ENCODE measurements at places on chromosomes 6 and 20. TPM values are rescaled to one million over a fixed set of nuclear protein-coding genes. Genes with fewer than 3 reads are reported as not detected.

The PEX3 gene
- 5.2 TPM for total RNA-seq

The THBS2 gene
- total RNA-seq: 5.3 TPM

The ADGRB3 gene
- 2.6 TPM for total RNA-seq

The KCNQ5 gene
- total RNA-seq: 0.31 TPM

The TUBB2A gene
- 12.5 TPM for total RNA-seq

The TUBB2B gene
- 0.67 TPM for total RNA-seq

The TFAP2B gene
- not detected for total RNA-seq

The OTOR gene
- total RNA-seq: not detected

The LCA5 gene
- 6.3 TPM for total RNA-seq

The TEAD3 gene
- 22.3 TPM for total RNA-seq

The BANF2 gene
- not detected for total RNA-seq

The PI3 gene
- not detected for total RNA-seq

The NFATC2 gene
- total RNA-seq: 28.1 TPM

DNA sequence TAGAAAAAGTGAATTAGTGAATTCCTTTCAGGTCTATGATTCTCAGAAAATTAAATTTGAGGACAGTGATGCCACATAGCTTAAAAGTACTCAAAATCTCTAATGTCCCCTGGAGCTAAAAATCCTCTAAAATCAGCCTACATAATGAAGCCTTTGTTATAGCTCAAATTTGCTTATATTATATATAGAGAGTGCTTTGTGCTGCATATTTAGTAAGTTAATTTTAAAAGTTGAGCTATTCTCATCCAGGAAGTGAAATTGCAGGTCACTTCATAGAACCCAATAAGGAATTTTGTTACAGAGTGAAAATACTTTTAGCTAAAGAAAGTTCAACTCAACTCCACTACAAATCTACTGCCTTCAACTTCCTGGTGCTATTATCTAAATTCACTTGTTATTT, 507.5 kb upstream of the MAP3K7 start:
- no peak for DNase-seq

GRCh38 chr6:136551103-136551502, 881 bp upstream of the MAP7 start:
- no peak for DNase-seq

- DNase-seq: peak; percentile 87
Observed at GRCh38 chr20:40493071-40493470, 196.0 kb downstream of the MAFB start.

- DNase-seq: no peak
Observed at GRCh38 chr6:32432050-32432450, 7.6 kb upstream of the HLA-DRA start.

DNA sequence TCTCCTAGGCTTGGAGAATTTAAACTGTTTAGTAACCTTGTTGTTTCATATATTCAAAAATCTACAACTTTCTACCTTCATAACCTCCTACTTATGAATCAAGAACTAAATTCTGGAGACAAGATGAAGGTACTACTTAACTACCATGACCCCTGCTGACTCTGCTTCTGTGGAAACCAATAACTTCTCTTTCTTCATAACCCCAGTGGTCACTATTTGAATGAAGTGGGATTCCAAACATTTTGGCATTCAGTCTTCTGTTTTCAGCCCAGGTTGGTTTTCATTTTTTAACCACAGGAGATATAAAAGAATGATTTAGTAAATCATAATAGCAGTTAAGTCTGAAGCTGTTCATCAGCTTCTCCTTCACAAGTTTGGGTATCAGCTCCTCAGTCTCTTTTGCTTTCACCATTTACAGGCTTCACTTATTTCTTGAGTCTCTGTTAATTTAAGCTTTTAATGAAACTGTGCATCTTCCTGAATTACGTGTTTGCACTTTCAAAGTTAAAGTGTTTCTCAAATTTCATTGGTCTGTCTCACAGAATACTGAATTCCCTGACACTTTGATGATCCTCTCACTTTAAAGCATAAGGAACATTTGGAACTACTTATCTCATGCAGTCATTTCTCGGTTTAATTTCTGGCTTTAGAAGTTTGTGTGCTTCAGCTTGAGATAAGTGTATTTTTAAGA, 9.5 kb downstream of the SENP6 start:
- DNase-seq: no peak

DNA sequence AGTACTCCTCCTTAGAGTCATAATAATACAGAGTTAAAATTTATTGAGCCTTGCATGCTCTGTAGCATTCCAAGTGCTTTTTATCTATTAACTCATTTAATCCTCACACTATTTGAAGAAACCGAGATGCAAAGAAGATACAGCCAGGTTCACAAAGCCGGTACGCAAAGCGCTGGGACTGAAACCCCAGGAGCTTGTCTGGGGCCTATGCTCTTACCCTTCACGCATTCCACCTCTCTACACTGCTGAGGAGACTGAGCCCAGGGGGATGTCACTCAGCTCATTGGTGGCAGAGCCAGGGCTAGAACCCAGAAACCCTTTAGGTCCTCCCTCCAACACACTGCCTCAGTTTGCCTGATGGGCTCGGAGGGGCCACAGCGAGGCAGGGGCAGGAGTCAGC, 19.7 kb upstream of the MRPS18A start:
- no peak for DNase-seq

GRCh38 chr6:117384659-117385058, 41.1 kb downstream of the ROS1 start:
- no peak for DNase-seq

DNA sequence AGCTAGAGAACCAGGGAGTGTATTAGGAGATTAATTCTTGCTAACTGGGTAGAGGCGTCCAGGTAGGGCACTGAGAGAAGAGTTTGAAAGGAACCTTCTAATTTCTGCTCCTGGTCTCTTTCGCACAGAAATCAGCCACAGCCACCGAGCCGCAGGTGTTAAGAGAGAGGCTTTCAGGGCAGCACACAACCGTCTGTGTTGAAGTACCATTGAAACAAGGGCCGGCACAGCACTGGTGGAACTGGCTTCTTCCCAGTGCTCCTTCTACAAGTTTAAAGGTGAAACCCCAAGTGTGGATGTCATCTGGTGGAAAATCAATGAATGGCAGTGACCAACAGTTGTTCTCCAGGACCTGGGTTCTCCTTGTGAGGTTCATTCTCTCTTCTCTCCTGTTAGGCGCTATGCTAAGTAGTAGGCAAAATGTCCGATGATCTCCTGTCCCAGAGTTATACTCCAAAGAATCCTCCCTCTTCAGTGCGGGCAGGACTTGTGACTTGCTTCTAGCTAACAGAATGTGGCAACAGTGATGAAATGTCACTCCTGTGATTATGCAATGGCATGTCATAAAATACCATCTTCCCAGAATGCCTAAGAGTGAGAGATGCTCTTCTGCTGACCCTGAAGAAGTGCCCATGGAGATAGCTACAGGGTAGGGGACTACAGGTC, 15.0 kb upstream of the RIN2 start:
- no peak for DNase-seq

DNA sequence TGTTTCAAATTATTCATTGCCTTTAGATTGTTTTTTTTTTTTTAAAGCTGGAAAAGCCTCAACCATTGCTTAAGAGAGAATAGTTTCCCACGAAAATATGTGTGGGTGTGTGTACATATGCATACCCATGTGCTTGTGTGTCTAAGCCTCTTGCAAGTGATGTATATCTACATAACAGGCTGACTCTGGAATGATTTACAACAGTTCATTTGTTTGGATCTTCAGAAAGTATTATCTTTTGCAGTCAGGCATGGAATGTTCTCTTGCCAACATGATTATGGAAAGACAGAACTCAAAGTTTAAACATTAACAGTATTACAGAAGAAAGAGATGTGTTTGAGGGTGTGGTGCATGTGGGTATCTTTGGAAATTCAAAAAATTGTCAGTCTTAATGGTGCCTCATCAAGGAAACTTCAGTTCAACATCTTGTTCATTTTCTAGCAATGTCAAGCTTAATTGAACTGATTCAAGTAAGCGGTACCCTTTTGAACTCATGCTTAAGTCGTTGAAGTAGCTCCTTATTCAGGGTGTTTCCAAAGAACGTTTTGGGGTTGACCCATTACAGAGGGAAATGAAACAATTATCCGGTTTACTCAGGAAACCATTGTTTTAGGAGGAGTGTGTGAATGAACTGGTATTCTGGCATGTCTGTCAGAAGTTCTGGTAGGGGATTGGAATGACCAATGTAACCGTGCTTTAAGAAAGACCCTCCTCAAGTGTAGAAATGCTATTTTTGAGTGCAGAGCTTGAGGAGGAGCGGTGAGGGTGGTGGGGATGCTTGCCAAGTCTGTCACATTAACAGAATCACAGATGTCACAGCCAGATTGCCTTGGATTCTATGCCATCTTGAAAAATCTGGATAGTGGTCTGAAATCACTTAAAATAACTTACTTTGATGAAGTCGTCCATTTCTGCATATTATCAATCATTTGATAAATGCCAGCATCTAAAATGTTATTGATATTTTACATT, 60.3 kb downstream of the ADGRG6 start:
- no peak for DNase-seq

DNA sequence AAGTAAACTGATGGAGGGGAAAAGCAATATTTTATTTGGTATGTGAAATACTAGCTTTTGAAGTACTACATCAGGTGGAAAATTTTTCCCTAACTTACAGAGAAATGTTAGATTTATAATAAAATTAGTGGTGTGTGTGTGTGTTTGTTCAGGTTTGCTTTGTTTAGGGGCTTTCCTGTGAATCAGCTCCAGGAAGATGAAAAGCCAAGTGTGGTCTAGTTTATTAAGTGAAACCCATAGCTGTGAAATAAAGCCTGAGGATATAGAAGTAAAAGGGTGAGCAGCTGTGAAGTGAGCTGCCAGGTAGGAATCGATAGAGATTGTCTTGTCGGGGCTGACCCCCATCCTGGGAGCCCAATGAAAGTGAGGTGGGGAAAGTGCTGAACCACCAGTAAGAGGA, 347.6 kb upstream of the IMPG1 start:
- no peak for DNase-seq

- DNase-seq: no peak
Observed at GRCh38 chr6:51060262-51060762, 241.6 kb downstream of the TFAP2B start.

DNA sequence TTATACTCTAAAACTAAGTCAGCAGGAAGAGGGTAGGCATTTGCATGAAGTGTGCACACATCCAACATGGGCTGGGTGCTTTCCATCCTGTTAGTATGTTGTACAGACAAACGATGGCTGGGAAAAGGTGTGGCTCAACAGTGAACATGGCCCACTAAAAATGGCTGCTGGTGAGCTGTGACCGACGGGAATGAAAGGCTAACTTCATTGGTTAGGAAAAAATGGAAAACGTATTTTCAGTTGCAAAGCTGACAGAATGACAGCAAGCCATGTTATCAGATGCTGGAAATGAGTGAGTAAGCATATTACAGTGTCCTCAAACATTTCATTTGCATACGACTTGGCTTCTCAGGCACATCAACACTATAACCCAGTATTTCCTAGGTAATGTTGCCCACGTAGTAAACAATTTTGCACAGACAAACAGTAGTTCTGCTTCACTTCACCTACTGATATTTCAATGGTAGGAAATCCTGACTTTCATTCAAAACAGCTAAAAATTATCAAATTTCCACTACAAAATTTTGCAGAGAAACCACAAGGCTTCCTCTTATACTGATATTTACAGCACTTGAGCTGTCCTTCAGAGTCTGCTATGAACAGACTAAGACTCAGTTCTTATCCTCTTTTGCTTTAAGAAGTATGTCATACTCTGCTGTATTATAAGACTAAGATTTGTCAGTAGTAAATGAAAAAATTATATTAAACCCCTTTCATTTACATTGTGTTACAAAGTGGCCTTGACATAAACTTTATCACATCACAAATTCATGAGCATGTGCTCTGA, 98.9 kb downstream of the IRF4 start:
- no peak for DNase-seq

- DNase-seq: no peak
Observed at GRCh38 chr6:72825315-72825911, 203.5 kb downstream of the KCNQ5 start.

DNA sequence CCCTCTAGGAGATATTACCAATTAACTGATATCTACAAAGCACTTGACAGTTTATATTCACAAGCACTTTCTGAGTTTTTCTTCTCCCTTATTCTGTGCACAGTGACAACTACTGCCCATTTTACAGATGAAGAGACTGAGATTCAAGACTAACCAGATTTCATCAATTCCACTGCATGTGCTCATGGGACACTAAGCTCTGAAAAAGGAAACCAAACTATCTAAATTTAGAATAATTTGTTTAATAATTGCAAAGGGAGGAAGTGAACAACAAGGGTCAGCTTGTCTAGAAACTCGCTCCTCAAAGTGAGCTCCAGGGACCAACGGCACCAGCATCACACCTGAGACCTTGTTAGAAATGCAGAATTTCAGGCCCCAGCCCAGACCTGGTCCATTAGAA, 50.8 kb upstream of the MYLIP start:
- DNase-seq: no peak

- DNase-seq: no peak
Observed at GRCh38 chr6:127219869-127220268, 46.8 kb upstream of the RNF146 start.

DNA sequence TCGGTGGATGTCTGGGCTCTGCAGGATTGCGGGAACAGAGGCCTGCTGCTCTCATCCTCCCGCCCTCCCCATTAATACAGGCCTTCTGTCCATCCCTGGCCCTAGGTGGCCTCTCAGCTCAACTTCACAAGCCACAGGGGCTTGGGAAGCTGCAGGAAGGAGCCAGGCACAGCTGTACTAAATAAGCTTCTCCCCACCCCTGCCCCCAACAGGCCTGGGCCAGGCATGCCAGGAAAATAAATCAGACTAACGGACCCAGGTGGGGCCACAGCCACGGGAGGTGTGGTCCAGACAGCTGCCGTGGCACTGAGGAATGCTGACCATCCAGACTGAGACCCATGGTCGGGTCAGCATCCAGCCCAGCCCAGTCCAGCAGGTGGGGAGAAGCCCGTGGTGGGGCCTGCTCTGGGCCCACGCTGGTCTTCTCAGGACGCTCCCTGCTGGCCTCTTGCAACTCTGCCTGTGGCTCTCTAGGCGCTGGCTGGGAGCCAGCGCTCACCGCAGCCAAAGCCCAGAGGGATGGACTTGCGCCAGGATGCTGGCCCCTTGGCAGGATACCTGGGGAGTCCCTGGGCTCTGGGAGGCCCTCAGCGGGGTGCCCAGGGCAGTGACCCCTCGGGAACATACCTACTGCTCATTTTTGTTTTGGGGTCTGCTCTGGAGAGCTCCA, 8.6 kb upstream of the YTHDF1 start:
- DNase-seq: peak; percentile 45

DNA sequence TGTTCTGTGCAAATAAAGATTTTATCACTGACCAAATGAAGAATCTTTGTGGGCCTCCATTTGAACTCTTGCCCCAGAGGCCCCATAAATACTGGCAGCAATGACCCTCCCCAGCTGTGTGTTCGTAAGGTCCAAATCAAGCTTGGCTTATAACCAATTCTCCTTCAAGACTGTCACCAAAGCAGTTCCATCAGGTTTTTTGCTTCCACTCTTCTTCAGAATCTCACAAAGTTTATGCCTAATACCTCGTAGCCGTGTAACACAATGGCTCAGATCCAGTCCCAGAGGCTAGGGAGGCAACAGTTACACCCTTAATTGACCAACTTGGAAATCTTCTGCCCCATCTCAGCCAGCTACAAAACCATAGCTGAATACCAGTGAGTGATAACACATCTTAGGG, 120.5 kb downstream of the HIVEP2 start:
- no peak for DNase-seq

Measured in upper lobe of left lung (tissue), 6 donors.